Transverse colon (tissue), 4 donors: ENCODE measurements at places on chromosomes 2 and 18. TPM values are rescaled to one million over a fixed set of nuclear protein-coding genes. Genes with fewer than 3 reads are reported as not detected.

TWIST2 gene
- 18.1 TPM for total RNA-seq

CD28 gene
- 2.4 TPM for total RNA-seq

GPR55 gene
- 2.1 TPM for total RNA-seq

TPO gene
- total RNA-seq = 5.8 TPM

MC5R gene
- not detected for total RNA-seq

SERPINB2 gene
- not detected for total RNA-seq

SMAD7 gene
- 78.0 TPM for total RNA-seq

PLGLB2 gene
- total RNA-seq = 6.2 TPM

RNF152 gene
- 221 TPM for total RNA-seq

TEX44 gene
- not detected for total RNA-seq

SPDYA gene
- 1.00 TPM for total RNA-seq

PAIP2B gene
- total RNA-seq = 1.2 TPM

HOXD3 gene
- total RNA-seq = 15.7 TPM

ARHGAP15 gene
- 53.1 TPM for total RNA-seq

KCNE4 gene
- total RNA-seq = 1.1 TPM

INHBB gene
- total RNA-seq = not detected

MARS2 gene
- 14.4 TPM for total RNA-seq

SNORC gene
- total RNA-seq = 15.9 TPM

NCKAP1 gene
- total RNA-seq = 62.3 TPM

RTTN gene
- 9.7 TPM for total RNA-seq

FAM161A gene
- 1.9 TPM for total RNA-seq

CHRND gene
- not detected for total RNA-seq

ITGB6 gene
- total RNA-seq = 28.8 TPM

GYPC gene
- 28.9 TPM for total RNA-seq

ANKRD30B gene
- total RNA-seq = not detected

LYPD6B gene
- 1.1 TPM for total RNA-seq

CHRNG gene
- not detected for total RNA-seq

INO80B gene
- total RNA-seq = 53.9 TPM

DNAJC5G gene
- total RNA-seq = not detected

FEV gene
- total RNA-seq = 8.2 TPM

SCG2 gene
- total RNA-seq = 9.6 TPM

REG1A gene
- total RNA-seq = not detected

CABLES1 gene
- 5.9 TPM for total RNA-seq

GAREM1 gene
- 7.9 TPM for total RNA-seq

GAL3ST2 gene
- 364 TPM for total RNA-seq

EIF5B gene
- total RNA-seq = 32.6 TPM

ATP5F1A gene
- total RNA-seq = 418 TPM

RIT2 gene
- not detected for total RNA-seq

ALPP gene
- not detected for total RNA-seq

FAM237A gene
- not detected for total RNA-seq

ARPC2 gene
- total RNA-seq = 65.5 TPM

RBM43 gene
- 3.1 TPM for total RNA-seq

SGPP2 gene
- 26.5 TPM for total RNA-seq
